ENCODE measurements at places on chromosomes 11 and 22.

DNA sequence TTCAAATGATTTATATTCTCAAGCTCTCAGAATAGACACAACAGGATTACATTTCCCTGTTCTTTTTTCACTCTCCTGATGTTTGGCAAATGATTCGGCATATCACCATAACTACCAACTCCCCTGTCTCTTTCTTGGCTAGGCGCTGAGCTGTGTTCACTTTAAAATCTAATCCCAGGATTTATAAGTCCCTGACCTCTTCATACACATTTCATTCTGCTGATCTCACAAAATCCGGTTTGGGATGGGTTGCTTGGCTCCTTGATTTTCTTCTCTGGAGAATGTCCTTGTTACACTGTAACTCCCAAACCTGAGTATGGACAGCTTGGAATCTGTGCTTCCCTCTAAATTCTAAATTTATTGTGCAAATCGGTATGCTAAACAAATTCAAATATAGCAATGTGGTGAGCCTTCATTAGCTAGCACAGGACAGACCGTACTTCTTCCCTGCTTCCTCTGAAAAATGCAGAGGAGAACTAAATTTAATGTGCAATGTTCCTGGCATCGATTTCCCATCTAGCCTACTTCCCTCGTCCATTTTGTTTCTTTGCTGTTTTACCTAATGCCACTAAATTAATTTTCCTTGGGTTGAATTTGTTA, 858.5 kb upstream of the FAT3 start:
- no peak for DNase-seq

GRCh38 chr22:39237318-39238100, 7.3 kb downstream of the PDGFB start:
- no peak for DNase-seq

- DNase-seq: no peak
Observed at GRCh38 chr11:28535677-28536076, 427.5 kb downstream of the METTL15 start.

- DNase-seq: no peak
Observed at GRCh38 chr22:18013947-18014346, 10.4 kb downstream of the MICAL3 start.

DNA sequence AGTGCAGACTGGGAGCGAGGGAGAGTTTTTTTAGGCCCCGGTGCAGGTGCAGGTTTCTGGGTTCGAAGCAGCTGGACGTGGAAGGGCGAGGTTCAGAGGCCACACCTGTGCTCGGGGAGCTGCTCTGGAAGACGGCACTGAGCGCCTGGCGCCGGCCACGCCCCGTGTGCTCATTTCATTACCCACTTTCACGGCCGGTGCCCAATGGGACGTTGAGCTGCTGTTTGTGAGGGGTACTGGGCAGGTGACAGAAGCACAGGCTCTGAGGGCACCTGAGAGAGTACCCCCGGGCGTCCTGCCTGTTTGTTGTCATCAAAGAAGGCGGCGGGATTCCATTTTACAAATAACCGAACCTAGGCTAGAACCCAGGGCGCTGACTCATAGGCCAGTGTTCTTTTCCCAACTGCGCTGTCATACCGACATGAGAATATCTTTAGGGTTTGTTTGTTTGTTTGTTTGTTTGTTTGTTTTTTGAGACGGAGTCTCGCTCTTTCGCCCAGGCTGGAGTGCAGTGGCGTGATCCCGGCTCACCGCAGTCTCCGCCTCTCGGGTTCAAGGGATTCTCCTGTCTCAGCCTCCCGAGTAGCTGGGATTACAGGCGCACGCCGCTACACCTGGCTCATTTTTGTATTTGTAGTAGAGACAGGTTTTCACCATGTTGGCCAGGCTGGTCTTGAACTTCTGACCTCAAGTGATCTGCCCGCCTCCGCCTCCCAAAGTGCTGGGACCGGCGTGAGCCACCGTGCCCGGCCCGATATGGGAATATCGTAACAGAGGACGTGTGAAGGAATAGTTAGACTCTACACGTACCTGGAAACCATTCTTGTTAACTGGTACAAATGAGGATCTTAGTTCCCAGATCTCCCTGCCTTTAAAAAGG, 16.6 kb upstream of the SPTBN2 start:
- DNase-seq: no peak

- no peak for DNase-seq
Observed at GRCh38 chr22:27198518-27199035, 541.2 kb downstream of the MIAT start.

GRCh38 chr22:24831687-24832086, 25.7 kb downstream of the SGSM1 start:
- no peak for DNase-seq

GRCh38 chr11:87255589-87255988, 217.9 kb downstream of the TMEM135 start:
- DNase-seq: no peak

- DNase-seq: no peak
Observed at GRCh38 chr11:32940865-32941264, 48.3 kb downstream of the QSER1 start.

GRCh38 chr22:35128637-35129036, 62.7 kb downstream of the ISX start:
- DNase-seq: no peak

DNA sequence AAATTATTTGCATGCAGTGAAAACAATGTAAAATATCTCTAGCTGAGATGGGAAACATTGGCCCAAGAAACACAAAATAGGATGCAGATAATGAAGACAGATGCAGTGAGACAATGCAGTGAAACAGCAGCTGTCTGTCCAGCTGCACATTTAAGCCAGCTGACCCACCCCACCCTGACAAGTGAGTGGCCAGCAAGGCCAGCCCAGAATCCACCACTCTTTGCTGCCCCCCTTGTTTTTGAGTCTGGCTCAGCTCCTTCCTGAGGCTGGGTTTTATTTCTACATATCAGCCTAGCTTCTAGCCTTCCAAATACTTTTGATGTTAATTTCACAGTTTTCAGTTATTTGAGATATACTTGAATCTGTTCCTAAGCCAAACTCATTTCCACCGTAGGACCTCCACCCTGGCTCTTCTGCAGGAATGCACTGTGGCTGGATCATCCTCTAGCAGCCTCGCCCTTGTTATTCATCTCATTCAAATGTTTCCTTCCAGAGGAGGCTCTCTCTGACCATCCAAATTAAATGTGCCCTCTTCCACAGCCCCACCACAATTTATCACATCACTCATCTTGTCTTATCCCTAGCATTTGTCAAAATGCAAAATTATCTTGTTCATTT, 154.1 kb upstream of the POU2AF2 start:
- no peak for DNase-seq

- no peak for DNase-seq
Observed at GRCh38 chr11:113440816-113441215, 34.4 kb downstream of the DRD2 start.

- no peak for DNase-seq
Observed at GRCh38 chr11:13929395-13929891, 33.1 kb upstream of the SPON1 start.

GRCh38 chr22:37843741-37844089, 419 bp downstream of the ANKRD54 start:
- no peak for DNase-seq

DNA sequence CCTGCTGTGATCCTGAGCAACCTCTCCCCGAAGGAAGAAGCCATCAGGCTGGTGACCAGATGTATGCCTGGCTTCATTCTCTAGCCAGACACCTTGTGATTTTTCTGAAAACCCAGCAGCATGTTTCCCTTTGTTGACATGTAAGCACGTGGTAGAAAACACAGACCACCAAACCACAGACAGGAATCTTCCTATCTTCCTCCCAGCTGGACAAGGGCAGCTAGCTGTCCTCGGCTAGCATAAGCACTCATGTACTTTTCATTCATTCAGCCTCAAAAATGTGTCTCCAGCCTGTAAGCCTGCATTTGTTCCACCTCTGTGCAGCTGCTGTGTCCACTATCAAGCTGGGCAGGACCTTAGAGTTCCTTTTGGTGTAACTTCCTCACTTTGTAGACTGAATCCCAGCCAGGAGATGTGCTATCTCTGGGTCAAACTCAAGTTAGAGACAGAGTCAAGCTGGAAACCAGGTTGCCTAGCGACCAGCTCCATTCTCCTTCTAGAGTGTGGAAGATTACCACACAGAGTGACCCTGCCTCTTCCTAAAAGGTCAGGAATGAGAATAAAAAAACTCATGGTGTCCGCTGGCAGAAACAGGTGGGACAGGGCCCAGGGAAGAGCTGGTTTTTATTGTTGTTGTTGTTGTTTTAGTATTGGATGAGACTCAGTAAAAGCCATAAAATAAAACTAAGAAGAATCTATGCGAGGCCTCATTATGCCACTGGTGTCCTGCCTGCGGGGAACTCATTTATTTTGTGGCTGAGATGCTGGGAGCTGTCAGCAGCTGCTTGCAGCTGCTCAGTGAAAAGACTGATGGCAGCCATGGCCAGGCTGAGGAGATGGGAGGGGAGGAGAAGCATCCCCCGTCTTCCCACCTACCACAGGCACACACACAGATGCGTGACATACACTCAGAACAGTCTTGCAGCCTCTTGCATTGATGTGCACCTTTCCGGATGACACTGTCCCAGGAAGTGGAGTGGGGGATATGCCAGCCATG, 7.4 kb upstream of the CLMP start:
- no peak for DNase-seq

DNA sequence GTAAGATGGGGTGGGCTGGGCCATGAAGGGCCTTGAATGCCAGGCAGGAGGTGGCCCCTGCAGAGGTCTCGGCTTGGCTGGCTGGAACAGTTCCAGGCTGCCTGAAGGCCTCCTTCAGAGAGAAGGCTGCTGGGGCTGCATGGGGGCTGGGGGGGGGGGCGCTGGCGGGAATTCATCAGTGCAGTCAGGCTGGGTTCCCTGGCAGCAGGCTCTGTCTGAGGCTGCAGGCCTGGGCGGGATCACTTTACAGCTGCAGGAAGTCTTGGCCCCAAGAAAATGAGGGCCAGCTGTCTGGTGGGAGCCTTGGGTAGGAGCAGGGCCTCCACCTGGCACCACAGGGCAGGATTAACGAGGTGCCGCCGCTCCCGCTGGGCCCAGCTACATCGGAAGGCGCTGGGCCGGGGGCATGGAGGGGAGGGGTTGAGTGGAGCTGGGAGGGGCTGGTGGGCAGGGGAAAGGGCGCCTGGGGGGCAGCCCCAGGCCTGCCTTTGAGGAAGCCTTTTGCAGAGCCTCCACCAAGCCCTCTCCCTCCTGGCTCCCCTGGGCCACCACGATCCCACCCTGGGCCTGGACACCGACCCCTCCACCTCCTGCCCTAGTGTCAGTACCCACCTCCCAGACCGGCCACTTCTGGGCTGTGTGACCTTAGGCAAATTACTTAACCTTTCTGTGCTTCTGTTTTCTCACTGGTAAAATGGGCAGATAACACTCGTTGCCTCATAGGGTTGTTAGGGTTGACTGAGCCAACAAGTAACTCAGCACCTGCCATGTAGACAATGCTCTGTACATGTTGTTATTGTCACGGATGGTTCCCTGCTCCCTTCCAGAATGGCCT, 31.0 kb upstream of the HMOX1 start:
- DNase-seq: no peak

GRCh38 chr11:88332851-88333250, 4.7 kb downstream of the CTSC start:
- no peak for DNase-seq

GRCh38 chr11:115360186-115360824, 143.9 kb downstream of the CADM1 start:
- no peak for DNase-seq

DNA sequence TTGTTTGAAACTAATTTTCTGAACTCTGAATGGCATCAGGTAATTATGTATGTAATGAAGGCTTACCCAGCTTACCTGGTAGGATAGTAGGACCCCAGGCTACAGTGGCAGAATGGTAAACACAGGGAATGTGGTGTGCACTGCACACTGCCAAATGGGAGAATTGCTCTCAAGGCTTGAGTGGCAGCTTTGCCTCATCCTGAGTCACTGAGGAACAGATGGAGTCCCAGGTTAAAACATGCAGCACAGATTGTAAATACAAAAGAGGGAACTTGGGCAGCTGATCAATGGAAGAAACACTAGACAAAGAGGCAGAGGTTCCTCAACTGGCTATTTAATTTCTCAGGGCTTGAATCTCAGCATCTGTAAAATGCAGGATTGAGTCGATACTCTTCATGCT, 24.4 kb downstream of the GPR83 start:
- DNase-seq: no peak

DNA sequence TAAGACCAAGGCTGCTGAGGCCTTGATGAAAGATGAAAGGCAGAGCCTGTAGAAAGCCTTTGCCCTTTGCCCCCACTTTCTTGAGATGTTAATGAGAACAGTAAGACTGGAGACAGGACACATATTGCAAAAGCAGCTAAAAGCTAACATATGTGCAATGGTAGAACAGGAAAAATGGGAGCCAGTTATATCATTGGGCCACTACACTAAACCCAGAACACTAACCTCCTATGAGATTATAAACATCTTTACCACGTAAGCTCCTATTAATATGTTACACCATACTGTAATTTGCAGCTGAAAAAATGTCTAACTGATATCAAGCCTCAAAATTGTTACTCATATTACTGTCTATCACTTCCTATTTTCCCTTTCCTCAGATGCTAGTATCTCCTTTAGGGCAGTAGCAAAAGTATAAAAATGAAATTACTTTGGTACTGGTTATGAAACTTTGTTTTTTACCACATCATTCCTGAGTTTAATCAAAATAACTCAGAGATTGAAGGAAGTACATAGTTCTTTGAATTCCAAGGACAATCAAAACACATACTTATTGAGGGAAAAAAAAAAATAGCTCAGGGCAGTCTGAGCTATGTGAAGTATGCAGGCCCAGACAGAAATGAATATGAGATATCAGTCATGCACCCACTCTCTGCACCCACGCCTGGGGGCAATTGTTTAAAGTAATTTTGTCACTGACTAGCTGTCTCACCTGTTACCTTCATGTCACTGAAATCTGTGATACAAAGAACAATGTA, 9.1 kb downstream of the HPS5 start:
- DNase-seq: no peak

DNA sequence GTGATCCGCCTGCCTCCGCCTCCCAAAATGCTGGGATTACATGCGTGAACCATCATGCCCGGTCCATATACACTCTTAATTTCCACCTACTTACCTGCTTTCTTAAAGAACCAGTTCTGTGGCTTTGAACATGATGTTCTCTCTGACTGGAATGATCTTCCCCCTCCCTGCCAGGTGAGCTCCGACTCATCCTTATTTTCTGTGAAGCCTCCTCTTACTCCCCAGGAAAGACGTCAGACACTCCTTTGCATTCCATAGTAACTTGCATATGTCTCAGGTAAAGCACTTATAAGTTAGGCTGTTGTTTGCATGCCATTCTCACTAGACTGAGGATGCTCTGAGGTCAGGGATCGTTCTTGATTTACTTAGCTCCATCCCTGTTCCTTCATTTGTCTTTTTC, 91.8 kb upstream of the RAB1B start:
- DNase-seq: no peak

GRCh38 chr11:27882066-27882697, 181.9 kb upstream of the BDNF start:
- DNase-seq: no peak

DNA sequence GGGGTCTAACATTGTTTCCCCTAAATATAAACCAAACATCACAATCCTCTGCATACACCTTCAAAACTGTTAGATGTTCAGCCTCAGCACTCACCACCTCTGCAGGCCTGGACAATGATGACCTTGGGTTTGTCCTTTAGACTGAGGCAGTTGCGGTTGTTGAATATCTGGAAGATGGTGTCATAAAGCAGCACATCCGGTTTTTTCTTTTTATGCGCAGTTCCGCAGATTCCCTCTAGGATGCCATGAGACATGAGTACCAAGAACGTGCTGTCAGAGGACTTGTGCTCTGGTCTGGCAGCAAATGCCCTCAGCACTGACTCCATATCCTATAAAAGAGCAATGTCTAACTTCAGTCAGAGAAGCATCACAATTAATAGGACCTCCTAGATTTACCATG, 22.8 kb downstream of the CASP5 start:
- no peak for DNase-seq

Data from NCI-H1048 (cell line).